ENCODE measurements at places on chromosomes 5 and 9.

DNA sequence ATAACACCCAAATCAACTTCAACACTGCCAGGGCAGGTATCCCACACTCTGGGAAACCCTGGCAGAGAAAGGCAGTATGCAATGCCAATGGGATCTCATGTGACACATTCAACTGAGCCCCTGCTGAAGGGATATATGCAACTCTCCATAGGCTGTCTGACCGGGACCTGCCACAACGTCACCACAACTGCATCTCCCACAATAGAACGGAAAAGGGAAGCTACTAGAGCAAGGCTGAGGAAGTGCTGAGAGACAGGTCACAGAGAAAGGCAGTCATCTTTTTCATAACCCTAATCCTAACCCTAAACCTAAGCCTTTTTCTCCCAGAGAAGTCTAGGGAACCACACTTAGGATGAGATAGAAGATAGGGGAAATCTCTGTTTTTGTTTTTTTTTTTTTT is 345.9 kb upstream of the CD180 start:
- DNase-seq: no peak

GRCh38 chr9:117543089-117543488 is 128.2 kb upstream of the ASTN2 start:
- no peak for DNase-seq

DNA sequence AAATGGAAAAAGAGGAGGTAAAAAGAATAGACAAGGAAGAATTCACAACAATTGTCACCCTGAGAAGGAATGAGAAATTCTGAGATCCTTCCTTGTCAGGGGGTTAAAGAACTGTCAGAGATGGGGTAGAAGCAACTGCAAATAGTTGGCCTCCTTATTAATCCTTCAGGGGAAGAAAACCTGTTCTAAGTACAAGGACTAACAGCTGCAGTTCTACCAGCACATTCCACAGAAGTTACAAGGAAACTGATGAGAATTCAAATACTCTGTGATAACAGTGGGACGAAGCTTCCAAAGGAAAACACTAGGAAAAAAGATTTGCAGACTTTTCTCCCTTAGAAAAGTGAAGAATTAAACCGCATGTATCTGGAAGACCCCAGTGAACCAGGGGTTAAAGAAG is 93.7 kb downstream of the OR2K2 start:
- DNase-seq: no peak

DNA sequence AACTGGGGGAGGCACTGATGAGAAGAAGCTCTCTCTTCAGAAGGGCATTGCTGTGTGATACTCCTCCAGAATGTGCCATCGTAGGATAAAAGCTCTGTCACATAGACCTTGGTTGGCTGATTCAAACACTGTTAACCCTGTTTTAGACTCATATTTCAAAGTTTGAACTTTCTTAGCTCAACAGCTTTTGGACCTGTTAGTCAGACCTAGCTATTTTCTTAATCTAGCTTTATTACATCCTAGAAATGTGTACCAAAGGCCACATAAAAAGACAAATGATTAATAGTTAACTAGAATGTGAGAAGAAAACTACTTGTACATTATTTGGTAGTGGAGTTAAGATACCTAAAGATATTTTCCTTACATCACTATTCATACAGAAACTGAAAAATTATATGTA is 4.3 kb downstream of the RHOBTB3 start:
- no peak for DNase-seq

- DNase-seq: no peak
Observed at GRCh38 chr5:37576552-37576951, 197.4 kb downstream of the WDR70 start.

Data from hematopoietic multipotent progenitor cell treated with erythropoietin and hydrocortisone succinate and interleukin-3 and kit ligand, for 8 days (in vitro differentiated cells).